Foreskin melanocyte (primary cell): ENCODE measurements at places on chromosomes 5 and 9.

DNA sequence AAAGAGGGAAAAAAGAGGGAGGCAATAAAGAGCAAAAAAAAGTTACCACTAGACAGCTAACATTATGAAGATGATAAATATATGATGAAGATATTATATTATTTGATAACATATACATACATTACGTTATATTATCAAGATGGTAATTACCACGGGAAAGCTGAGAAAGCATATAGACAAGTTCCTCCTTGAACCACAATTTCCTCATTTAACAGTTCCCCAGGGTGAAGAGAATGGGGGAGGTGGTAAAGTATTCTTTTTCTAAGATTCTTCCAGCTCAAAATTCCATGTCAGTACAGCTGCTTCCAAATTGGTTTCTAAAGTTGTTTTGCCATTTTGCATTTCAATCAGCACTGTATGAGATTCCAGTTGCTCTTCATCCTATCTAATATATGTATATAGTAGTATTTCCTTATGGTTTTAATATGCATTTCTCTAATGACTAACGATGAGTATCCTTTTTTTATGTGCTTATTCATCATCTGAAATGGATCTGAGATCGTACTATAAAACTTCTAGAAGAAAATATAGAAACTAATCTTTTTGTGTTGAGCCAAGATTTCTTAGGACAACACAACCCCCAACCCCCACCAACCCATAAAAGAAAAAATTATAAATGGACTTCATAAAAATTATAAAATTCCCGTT is 49.5 kb upstream of the C9orf72 start:
- DNase-seq = no peak

DNA sequence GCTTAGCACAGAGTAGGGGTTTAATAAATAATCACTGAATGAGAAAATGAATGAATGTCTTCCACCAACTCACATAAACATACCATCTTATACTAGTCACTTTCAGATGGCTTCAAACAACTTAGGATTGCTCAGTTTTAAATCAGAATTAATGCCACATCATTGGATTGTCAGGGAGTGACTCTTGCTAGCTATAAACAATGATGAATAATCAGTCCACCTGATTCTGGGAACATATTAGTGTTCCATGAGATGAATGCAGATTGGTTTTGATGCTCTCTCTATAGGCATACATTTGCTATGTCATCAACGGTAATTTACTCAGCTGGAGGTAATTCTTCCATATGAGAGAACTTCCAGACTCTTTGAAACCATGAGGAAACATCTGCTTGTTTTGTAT is 97.4 kb downstream of the CDH9 start:
- DNase-seq = no peak

DNA sequence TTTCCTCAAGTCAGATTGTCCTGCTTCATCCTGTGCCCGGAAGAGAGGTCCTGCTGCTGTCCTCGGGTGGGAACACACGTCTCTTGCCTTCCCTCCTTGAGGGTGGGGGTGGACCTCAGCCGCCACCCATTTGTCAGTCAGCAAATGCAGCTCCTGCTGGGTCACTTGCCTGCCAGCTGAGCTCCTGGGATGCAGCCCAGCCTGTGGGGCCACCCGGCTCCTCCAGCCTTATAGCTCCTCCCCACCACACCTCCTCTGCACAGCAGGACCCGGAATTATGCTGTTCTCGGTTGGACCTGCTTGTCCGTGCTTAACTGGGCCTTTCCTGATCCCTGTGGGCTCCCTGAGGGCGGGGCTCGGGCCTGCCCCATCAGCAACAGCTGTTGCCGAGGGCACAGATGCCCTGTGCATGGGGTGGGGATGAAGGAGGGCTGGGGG is 52.7 kb downstream of the RXRA start:
- no peak for DNase-seq

GRCh38 chr5:157026789-157027424 is 32.0 kb downstream of the HAVCR1 start:
- no peak for DNase-seq

DNA sequence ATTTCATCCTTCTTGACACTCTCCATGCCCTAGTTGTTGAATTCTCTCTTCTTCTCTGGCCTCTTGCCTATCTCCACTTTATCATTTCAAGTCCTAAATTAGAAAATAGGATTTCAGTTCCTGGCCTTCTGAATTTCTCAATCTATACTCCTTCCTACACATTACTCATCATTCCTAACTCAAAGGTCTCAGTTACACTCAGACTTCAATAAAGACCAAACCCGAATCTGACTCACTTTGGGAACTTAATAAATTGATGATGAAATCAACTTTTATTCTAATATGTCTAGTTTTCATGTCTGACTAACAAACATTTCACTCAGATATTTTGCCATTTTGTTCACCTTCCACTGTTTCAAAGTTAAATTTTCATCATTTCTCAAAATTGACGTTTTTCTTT is 113.6 kb upstream of the TSLP start:
- DNase-seq = no peak

DNA sequence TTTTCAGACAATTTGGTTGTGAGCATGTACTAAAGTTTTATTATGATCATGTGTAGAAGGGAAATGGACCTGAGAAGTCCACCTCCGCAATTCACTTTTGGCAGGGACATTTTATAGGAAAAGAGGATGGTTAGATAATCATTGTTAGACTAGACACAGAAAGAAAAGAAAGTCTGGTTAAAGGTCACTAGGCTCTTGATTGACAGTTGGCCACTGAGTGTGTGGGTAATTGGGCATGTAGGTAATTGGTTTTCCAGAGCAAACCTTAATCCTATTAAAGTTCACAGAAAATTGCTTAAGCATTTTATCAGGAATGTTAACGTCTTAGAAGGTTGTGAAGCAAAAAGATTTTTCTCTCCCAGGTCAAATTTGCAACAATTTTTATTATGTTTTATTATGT is 158.5 kb upstream of the CLINT1 start:
- DNase-seq = no peak

DNA sequence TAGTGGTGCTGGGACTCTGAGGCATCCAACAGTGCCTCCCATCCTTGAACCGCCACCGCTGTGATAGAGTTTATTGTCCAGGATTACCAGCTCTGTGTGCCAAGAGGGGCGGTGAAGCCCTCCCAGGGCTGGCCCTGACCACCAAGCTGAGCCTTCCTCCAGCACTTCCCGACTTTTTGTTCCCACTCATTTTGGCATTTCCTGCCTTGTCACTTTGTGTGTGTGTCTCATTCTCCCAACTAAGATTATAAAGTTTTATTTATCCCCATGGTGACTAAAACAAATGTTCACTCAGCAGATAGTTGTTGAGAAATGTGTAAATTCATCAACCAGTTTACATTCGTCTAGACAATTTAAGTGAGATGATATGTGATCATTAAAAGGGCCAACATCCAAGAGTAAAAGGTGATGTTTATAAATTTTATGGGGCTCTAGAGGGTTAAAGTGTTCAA is 2.5 kb downstream of the F2R start:
- DNase-seq = no peak

- no peak for DNase-seq
These were observed 169.4 kb downstream of the CRB2 start for GRCh38 chr9:123525424-123525823.

DNA sequence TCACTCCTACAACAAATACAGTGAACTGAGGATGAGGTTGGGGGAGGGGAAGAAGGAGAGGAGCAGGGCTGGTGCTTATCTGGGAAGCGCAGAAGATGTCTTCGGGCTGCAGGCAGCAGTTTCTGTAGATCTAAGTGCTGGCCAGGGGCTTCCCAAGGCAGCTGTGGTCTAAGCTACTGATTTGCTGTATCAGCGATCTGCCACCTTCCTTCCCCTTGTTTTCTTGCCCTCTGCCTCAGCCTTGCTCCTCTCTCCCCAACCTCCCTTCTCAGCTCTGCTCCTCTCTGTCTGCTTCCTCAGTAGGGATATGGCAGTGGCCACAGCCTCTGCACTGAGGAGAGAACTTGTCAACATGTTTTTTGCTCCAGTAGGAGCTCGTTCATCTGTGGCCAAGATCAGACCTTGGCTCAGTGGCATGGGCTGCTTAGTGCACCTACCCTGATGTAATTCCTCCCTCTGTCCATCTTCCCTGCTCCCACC is 42.8 kb upstream of the IL6ST start:
- DNase-seq = no peak

DNA sequence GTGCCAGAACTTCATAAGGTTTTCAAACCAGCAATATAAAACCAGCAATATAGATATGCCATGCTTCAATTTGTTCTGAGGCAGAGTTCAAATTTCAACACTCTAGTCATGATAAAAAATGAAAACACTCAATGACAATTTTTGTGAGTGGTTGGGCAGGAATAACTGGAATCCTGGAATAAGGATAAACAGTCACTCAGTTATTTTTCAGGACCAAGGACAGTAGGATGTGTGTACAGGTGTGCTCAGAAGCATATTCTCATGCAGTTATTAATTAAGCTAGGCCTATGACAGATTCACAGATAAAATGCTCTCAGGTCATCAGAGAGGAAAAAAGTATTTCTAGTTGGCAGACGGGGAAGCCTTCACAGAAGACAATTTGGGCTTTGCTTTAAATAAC is 117.3 kb upstream of the PPP2R2B start:
- DNase-seq = no peak

DNA sequence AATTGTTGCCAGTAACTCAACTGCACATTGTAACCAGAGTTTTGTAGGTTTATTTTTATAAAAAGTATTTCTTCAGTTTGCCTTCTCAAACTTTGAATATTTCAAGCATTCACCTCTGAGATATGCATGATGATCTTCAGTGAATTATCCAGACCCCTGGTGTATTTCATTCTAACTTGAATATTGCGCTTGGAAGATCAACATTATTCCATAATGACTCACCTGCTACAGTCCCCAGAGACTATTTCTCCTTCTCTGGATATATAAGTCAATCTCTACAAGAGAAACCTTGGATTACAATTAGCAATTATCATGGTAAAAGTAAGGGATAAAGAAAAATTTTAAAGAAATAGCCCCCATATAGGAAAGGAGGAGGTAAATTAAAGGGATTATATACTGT is 1041.0 kb downstream of the TLE1 start:
- no peak for DNase-seq

- no peak for DNase-seq
These were observed 61.6 kb downstream of the NIPBL start for GRCh38 chr5:36938129-36938528.

GRCh38 chr9:84791643-84792042 is 122.1 kb downstream of the NTRK2 start:
- no peak for DNase-seq
